ENCODE measurements at places on chromosomes 3 and 15.

DNA sequence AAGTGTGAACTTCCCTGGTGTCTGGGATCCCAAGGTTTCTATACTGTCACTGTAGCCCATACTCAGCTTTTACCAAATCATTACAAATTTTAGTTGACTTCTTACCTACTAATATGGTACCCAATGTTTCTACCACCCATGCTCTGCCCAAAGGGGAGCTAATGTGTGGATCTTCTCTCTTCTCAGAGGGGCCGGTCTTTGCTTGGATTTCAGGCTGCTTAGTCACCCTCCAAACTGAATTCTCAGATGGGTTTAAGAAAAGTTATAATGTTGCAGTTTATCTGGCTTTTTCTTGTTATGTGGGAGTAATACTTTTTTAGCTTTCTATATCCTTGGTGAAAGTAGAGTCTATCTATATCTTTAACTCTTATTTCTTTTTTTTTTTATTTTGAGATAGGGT is 67.1 kb upstream of the AKAP13 start:
- DNase-seq: no peak

GRCh38 chr3:49081429-49081828 is 12.4 kb downstream of the QRICH1 start:
- no peak for DNase-seq

DNA sequence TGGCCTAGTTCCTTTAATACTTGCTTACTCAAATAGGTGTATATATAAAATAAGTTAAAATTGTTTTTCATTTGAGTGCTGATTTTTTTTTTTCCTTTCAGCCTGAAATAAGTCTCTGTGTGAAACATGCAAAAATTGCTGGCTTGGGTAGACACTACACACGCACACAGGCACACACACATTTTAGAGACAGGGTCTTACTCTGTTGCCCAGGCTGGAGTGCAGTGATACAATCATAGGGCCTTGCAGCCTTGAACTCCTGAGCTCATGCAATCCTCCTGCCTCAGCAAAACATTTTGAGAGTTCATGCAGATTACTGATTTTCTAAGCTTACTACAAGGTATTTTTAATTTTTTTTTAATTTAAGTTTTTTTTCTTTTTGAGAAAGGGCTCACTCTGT is 12.7 kb upstream of the RFC4 start:
- no peak for DNase-seq

DNA sequence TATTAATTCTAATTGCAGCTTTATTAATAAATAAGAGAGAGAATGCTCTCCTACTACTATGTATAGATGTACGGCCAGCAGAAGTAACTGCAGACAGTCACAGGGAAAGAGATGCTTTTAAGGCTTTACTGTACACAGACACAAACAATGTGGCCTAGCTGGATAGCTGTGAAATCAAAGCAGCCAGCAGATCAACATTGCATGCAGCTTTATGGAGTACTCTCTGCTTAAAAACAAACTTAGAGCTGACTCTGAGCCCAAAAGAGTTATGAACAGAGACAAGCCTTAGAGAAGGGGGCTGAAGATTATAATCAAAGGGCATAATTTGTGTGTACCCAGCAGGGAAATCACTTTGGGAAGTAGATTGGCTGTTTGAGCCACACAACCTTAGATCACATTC is 47.2 kb downstream of the CADM2 start:
- no peak for DNase-seq

DNA sequence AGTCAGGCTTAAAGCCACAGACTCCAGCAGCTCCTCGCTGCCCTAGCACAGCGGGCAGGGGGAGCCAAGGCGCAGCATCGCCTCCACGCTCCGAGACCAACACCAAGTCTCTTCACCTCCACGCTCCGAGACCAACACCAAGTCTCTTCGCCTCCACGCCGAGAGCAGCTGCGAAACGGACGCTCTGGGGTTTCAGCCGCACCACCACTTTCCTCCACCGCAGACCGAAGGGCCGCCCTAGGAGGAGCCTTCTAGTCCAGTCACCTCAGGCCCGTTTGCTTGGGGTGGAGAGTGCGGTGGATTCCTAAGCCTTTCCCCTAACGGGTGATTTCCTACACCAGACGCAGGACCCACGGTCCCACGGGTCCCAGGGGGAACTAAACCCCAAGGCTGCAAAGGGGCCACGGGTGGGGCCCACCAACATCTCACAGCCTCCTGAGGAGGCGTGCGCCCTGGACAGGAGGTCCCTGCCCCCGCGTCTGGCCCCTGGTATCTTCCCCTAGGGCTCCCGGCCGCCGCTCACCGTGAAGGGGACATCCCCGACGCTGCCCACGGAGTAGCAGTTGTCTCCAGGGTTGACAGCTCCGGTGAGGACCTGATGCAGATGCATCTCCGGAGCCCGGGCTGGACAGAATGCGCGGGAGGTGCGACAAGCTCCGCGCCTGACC is 501 bp downstream of the DMXL2 start:
- DNase-seq: peak; percentile 71

- no peak for DNase-seq
Observed at GRCh38 chr3:71565976-71566375, 17.6 kb downstream of the FOXP1 start.

DNA sequence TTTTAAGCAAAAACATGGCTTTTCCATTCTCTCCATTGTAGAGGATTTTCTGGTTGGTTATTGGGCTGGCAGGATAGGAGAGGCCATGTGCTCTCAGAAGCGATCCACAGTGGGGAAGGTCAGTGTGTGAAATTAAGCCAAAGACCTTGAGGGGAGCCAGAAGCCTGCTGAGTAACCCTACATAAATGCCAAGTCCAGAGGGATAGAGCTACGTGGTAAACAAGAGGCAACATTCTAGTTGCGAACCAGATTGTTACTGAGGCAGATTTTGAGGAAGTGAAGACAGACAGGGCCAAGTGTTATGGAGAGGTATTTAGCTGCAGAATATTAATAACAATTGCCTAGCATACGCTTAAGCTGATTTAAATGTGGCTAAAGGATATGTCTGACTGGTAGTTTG is 592.8 kb upstream of the GBE1 start:
- peak; percentile 10 for DNase-seq

Data from mesendoderm (in vitro differentiated cells).